ENCODE measurements at places on chromosomes 7 and 10.

- no peak for DNase-seq
Measured at GRCh38 chr7:96045919-96046318, 273.6 kb downstream of the DYNC1I1 start.

- DNase-seq: no peak
Measured at GRCh38 chr10:110052916-110053315, 45.1 kb downstream of the ADD3 start.

GRCh38 chr7:754531-755412 lies 27.7 kb upstream of the PRKAR1B start:
- DNase-seq: no peak

DNA sequence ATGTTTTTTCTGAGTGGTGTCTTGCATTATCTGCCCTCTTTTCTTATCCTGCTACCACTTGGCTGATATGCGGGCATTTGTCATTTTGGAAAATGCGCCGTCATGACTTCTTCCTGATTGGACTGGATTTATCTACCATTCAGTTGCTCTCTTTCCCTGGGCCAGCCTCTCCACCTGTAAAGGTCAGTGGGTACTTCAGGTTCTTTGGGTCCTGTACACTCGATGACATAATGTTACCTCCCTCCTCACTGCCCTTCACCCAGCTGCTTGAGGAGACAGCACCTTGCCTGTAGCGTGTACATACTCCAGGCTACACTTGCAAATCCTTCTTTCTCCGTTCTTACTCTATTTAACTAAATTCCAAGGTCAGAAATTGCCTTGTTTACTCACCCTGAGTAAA lies 83.7 kb downstream of the RBM33 start:
- no peak for DNase-seq

DNA sequence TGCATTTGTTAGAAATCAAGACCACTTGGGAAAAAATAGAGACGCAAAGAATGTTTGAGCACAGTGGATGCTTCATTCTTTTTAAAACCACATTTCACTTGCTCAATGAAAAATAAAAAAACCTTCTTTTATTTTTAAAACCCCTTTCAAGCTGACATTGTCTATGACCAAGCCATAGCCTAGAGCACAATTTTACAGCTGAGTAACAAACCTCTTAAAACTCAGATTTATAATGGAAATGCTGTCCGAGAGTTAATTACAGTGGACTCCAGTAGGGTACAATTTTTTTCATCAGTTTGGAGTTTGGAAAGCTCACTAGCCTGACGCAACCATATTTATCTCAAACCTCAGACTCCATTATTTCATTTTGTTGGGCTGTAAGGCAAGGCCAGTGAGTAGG lies 116.3 kb downstream of the RNLS start:
- DNase-seq: no peak

GRCh38 chr7:127943541-127944521 lies 87.4 kb downstream of the LRRC4 start:
- no peak for DNase-seq

GRCh38 chr10:86390337-86391120 lies 23.9 kb upstream of the GRID1 start:
- DNase-seq: no peak

- DNase-seq: no peak
Measured at GRCh38 chr10:14918964-14919363, 34.9 kb downstream of the DCLRE1C start.

GRCh38 chr10:95845411-95845810 lies 62.4 kb upstream of the CC2D2B start:
- no peak for DNase-seq

GRCh38 chr10:113108194-113108835 lies 158.3 kb downstream of the TCF7L2 start:
- no peak for DNase-seq

DNA sequence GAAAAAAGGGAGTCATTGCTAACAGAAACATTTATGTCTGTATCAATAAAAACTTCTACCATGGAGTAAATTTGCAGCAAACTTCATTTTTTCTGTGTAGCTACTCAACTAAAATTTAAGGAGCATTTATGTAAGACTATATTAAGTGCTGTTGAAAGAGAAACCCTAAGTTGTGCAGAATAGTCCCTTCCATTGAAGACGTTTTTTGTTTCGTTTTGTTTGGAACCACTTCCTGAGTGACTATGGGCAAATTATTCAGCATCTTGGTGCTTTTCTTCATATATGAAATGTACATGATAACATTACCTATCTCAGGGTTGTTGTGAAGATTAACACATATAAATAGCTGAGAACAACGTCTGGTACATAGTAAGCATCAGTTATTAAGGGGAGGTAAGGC lies 24.3 kb downstream of the SEM1 start:
- DNase-seq: no peak

- no peak for DNase-seq
Measured at GRCh38 chr10:5860066-5860465, 29.6 kb downstream of the ANKRD16 start.

GRCh38 chr7:127680983-127681382 lies 29.0 kb downstream of the SND1 start:
- DNase-seq: no peak

- DNase-seq: no peak
Measured at GRCh38 chr7:79787623-79788022, 334.2 kb upstream of the MAGI2 start.

DNA sequence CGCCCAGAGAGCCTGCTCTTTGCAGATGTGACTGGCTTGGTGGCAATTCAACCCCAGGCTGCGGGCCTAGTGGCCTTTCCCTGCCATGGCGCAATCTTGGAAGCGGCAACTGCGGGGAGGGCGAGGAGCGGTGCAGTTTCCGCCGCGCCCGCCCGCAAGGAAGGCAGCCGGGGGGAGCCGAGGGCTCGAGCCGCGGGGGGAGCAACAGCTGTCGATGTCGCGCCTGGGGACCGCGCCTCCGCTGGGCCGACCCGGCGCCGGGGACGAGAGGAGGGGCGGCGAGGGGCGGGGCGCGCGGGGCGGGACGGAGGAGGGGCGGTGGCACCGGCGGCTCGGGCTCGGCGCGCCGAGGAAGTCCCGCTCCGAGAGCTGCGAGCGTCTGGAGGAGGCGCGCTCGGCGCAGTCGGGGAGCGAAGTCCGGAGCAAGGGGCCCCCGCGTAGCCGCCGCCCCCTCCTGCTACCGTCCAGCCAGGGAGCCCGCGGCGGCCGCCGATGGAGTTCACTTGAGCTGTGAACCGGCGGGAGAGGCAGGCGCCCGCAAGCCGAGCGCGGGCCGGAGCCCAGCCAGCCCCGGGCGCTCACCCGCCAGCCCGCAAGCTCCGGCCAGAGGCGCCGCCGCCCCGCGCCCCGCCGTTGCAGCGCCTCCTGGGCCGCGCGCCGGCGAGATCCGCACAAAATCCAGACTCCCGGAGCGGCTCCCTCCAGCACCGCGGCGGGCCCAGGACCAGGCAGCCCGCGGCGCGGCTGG lies 438.1 kb upstream of the GALNT17 start:
- DNase-seq: no peak

- DNase-seq: no peak
Measured at GRCh38 chr10:121570315-121570714, 27.9 kb downstream of the FGFR2 start.

DNA sequence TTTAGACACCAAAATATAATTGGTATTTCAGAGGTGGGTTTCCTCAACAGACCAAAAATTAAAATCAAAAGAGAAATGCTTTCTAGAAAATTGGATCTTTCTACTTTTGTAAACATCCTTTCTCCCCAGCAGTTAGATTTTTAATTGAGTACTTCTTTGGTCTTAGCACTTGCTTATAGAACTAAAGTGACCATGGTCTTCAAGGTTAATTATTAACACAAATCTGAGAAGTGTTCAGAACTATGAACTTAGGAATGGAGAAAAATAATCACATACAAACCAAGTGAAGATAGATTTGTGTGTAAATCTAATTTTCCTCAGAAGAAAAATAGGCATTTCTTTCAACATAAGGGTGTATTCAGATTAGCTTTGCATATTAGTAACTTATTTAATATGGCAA lies 355.4 kb downstream of the ELMO1 start:
- no peak for DNase-seq

DNA sequence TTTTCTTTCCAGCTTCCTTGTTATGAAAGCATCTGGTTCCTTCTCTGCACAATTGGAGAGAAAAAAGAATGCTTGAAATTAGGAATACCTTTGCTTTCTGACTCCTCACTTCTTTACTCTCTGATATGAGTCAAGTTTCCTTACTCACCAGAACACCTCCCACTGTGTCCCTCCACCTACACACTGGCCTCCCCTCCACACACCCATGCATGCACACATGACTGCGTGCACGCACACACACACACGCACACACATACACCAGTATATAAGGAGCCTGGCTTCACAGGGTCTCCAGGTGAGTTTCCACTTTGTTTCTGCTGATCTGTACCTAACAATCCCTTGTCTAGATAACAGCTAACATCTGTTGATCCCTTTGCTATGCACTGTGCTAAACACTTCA lies 11.4 kb upstream of the PTER start:
- no peak for DNase-seq

DNA sequence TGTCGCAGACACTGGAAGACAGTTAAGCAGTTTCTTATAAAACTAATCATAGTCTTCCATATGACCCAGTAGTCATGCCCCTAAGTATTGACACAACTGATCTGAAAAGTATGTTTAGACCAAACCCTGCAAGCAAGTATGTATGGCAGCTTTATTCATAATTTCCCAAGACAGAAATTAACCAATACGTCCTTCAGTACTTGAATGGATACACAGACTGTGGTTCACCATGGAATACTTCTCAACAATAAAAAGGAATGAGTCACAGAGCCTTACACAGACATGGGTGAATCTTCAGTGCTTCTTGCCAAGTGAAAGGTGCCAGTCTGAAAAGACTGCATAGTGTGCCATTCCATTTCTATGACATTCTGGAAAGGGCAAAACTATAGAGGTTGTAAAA lies 50.2 kb upstream of the AKR1E2 start:
- no peak for DNase-seq

DNA sequence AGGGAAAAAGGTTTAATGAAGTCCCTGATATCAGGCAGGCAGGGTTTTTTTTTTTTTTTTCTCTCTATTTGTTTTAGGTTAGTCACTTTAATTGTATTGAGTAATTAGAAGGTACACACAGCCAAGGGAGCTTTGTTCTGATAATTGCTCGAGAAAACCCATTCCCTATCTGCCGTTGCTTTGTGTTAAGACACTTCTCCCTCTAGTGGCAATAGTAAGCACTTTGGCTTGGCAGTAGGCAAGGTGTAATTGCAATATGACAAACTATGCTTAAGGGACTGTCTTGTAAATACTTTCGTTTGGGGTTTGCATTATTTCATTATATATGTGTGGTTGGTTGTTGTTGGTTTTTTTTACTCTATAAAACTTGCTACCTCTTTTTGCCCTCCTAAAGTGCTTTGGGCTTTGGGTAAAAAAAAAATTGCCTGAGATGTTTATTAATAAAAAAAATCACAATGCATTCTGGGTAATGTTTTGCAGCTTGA lies 113.4 kb downstream of the BTRC start:
- DNase-seq: peak; percentile 63

DNA sequence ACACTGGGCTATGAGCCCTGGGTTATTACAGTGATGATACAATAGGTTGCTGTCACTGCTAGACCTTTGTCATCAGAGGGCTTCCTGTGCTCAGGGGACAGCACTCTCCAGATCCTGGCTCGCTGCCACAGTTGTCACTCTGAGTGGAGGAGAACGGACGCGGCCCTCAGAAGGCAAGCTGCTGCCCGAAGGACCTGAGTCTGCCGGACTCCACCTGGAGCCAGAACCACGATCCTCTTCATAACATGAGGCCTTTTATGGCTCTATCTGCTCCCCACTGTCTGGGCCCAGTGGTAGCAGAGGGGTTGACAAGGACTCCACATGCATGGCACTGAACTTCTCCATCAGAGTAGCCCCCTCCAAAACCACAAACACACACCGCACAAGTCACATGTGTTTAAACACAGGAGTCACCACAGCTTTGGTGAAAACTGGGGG lies 94.7 kb upstream of the EFCAB10 start:
- DNase-seq: no peak

DNA sequence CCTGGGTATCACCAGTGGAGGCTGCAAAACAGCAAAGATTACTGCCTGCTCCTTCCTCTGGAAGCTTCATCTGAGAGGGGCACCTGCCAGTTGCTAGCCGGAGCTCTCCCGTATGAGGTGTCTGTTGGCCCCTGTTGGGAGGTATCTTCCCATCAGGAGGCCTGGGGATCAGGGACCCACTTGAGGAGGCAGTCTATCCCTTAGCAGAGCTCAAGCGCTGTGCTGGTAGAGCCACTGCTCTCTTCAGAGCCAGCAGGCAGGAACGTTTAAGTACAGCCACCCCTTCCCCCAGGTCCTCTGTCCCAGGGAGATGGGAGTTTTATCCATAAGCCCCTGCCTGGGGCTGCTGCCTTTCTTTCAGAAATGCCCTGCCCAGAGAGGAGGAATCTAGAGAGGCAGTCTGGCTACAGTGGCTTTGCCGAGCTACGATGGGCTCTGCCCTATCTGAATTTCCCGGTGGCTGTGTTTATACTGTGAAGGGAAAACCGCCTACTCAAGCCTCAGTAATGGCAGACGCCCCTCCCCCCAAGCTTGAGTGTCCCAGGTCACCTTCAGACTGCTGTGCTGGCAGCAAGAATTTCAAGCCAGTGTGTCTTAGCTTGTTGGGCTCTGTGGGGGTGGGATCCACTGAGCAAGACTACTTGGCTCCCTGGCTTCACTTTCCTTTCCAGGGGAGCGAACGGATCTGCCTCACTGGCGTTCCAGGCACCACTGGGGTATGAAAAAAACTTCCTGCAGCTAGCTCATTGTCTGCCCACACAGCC lies 19.6 kb downstream of the SEMA3E start:
- no peak for DNase-seq

- peak; percentile 65 for DNase-seq
Measured at GRCh38 chr10:112446855-112447619, at the start of the genes VTI1A and ZDHHC6. VTI1A (plus strand) TSS chr10:112447215; CDS start chr10:112447374, 159 bp downstream. ZDHHC6 (minus strand) TSS chr10:112446914; CDS start chr10:112445436, 1,478 bp downstream.

DNA sequence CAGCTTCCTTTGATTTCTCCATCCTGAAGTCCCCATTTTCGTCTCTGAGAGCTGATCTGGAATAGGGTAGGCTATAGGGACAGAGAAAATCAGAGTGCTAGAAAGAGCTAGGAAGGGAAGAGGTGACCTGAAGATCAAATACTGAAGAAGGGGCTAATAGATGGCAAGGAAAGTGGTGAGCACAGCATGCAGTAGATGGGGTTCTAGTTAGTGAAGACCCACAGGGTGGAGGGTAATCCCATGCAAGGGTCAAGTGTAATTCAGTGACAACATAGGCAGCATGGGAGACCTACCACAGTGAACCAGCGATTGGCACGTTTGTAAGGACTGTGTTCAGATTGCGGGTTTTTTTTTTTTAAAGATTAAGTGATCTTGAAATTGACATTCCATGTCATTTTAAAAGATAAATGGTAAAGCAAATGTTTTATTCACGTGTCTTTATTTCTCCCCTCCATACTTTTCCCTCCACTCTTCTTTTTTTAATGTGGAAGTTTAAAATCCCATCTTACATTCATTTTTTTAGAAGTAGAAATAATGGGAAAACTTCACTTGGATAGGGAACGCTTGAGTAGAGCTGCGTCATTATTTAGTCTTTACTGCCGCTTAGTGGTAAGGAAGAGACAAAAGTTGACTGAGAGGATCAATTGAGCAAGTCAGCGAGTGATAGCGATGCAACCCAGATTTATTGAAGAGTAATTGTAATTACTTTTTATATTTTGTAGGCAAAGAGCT lies 21.0 kb upstream of the ABI1 start:
- DNase-seq: peak; percentile 64
